ENCODE measurements at places on chromosomes 11 and 22.
A peak's percentile ranks its signal among the peaks of the same experiment; 100 is the strongest.

DNA sequence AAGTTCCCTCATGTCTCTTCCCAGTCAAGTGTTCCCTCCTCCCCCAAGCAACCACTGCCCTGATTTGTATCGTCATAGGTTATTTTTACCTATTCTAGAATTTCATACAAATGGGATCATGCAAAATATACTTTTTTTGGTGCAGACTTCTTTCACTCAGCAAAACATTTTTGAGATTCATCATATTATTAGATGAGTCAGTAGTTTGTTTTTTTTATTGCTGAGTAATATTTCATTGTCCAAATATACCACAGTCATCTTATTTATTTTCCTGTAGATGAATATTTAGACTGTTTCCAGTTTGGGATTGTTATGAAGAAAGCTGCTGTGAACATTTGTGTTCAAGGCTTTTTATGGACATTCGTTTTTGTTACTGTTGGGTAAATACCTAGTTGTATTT, 126.2 kb upstream of the SEZ6L start:
- DNase-seq: no peak

GRCh38 chr11:76787911-76788596, 4.9 kb downstream of the TSKU start:
- DNase-seq: peak; percentile 66

GRCh38 chr22:39654131-39654926, 83.8 kb downstream of the CACNA1I start:
- no peak for DNase-seq

DNA sequence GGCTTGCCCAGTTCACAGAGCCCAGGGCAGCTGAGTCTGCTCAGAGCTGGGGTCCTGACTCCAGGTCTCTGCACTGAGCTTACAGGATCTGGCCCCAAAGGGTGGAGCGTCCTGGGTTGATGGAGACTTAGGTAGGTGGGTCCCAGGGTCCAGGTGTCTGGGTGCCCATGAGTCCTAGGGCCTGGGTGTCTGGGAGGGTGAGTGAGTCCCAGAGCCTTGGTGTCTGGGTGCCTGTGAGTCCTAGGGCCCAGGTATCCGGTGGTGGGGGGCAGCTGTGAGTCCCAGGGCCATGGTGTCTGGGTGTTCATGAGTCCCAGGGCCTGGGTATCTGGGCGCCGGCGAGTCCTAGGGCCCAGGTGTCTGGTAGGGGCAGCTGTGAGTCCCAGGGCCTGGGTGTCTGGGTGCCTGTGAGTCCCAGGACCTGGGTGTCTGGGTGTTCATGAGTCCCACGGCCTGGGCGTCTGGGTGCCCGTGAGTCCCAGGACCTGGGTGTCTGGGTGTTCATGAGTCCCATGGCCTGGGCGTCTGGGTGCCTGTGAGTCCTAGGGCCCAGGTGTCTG, 1505.6 kb downstream of the BRD1 start:
- no peak for DNase-seq

- no peak for DNase-seq
Observed at GRCh38 chr11:120766318-120766717, 254.8 kb downstream of the GRIK4 start.

DNA sequence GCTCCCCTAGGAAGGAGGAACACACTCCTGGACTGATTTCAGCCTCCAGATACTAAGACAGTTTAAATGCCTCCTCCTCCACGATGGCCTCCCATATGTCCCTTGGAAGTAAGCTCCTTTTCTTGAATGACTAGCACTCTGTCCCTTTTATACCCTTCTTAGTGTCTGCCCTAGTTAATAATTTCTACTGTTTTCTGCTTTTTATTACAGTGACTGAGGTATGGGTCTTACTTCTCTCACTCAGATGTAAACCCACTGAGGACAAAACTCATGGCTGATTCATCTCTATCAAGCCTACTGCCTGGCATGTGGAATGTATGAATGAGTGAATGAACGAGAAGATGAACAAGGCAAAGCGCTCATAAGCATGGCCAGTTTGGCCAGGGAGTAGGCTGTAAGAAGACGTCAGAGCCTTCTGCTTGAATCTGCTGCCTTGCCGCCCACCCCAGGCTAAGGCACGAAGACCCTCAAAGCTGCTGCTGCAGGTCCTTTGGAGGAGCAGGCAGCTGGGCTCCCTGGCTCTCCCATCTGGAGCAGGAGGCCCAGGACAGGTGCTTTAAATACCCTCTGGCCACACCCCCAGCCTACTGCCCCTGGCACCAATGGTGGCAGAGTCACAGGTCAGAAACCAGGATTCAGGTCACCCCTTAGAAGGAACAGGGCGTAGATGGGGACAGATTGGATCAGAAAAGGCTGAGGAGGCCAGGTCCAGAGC, 8.2 kb upstream of the PGA3 start:
- no peak for DNase-seq

GRCh38 chr11:62534779-62535545, 11.6 kb downstream of the AHNAK start:
- DNase-seq: no peak

DNA sequence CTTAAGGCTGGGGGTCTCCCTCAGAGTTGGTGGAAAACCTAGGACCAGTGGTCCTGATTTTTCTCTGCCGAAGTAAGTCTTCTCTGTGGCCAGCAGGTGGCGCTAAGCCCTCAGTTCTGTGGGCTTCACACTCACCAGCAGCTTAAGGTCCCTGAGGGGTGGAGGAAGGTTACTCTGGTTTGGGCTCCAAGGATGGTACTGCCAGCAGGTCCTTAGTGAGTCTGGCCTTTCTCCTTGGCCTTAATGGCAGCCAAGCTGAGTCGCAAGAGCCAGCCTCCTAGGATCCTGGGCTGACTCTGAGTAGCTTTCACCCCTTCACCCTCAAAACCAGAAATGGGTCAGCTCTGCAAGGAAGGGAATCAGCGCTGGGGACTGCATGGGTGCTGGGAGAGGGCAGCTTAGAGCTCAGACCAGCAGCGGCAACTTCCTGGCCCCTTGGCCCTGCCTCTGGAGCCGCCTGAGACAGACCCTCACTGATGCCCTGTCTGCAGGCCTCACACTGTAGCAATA, 4.4 kb downstream of the KCNJ11 start:
- DNase-seq: peak; percentile 75

DNA sequence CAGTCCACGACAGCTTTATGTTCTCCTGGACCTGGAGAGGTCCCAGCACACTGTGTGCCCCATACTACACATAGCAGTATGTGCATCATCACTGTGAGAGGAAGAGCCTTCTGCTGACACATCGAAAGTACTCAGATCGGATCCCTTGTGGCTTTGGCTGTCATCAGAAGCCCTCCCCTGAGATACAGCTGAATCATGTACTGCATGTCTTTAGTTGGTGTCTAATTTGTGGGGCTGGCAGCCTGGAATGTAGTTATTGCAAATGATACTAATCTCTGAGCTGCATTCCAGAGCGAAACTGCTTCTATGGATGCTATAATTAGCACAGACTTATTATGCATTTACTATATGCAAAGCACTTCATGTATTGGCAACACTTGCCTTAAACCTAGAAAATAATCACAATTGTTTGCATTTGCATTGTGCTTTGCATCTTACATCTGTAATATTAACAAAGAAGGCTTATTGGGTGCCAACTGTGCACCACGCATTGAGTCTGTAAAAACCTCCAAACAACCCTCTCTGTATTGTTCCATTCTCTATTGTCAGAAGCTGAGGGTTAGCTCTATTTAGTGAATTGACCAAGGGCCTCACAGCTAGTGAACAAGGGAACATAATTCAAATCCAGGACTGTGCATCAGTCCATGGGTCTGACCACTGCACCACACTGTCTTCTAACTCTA, 89.2 kb upstream of the CRTAM start:
- DNase-seq: peak; percentile 88

- no peak for DNase-seq
Observed at GRCh38 chr22:38137876-38138687, 27.6 kb upstream of the BAIAP2L2 start.

GRCh38 chr11:77135069-77135468, 7.0 kb downstream of the MYO7A start:
- DNase-seq: no peak

DNA sequence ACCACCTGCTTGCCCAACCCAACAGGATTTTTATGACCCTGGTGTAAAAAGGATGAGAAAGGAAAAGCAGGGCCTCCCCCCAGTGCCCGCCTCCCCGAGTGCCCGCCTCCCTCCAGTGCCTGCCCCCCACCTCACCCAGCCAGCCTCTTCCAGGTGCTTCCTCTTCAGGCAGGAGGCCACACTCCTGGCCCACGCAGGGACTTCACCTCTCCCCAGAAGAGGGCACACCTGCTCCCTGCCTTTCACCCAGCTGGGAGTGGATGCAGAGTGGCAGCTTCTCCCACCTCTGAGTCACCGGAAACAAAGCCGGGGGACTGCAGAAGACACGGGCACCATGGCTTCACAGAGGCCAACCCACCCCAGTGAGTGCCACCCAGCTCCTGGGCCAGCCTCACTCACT, 16.1 kb downstream of the CPT1A start:
- DNase-seq: no peak

GRCh38 chr11:76803811-76804600, 20.9 kb downstream of the TSKU start:
- peak; percentile 81 for DNase-seq

- no peak for DNase-seq
Observed at GRCh38 chr11:94732617-94733281, 35.4 kb upstream of the AMOTL1 start.

DNA sequence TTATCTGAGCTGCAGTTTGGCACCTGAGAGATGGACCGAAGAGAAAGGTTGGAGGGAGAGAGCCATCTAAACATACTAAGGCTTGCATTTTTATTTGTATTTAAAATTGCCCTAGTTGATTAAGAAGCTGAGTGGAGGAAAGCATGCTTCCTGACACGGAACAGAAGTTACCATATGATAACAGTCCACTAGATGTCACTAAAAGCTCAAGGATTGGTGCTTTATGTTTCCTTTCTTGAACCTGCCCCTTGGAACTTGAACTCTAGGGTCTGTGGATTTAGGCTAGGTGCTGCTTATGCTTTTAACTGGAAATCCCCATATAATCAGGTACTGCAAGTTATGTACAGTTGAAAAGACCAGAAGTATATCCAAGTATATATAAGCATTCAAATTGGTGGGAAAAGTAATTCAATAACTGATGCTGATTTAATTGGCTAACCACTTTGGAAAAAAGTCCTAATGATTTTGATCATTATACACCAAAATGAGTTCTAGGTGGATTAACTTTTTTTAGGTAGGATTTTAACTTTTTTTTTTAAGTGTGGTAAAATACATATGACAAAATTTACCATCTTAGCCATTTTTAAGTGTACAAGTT, 9.5 kb downstream of the RBMXL2 start:
- peak; percentile 58 for DNase-seq

DNA sequence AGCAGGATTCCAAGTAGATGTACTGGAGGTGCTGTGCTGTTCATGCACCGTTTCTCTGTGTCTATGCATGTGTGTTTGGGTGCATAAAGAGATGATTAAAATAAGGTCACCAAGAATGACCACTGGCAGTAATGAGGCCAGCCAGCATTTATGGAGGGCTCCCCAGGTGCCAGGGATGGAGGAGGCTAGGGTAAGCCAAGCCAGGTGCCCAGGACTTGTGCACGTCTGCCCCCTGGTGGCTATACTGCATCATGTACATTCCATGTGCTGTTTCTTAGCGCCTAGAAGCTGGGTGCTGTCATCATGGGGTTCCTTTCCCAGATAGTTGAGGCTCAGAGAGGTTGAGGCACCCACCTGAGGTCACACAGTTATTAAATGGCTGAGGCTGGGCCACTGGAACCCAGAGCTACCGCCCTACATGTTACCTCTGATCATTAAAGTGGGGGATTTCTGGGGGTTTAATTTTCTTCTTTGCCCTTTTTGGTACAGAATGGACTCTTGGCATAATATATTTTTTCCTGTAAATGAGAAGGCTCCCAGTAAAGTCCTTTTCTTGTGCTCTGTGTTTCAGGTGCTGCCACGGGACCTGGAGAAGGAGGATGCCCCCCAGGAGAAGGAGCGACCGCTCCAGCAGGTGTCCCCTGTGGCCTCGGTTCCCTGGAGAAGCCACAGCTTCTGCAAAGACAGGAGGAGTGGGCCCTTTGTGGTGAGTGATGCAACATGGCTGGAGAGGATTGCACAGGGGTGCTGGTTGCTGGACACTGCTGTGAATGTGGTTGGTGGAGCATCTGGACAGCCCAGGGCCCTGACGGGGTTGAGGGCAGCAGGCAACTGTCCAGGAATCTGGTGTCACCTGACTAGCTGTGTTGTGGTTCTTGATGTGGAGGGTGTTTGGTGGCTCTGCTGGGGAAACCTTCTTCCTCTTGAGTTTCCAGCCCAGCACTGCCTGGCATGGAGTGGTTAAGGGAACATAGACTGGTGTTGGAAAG, 96.4 kb downstream of the KIAA1671 start:
- peak; percentile 86 for DNase-seq

GRCh38 chr11:38672445-38672844, 2074.4 kb upstream of the RAG2 start:
- no peak for DNase-seq

DNA sequence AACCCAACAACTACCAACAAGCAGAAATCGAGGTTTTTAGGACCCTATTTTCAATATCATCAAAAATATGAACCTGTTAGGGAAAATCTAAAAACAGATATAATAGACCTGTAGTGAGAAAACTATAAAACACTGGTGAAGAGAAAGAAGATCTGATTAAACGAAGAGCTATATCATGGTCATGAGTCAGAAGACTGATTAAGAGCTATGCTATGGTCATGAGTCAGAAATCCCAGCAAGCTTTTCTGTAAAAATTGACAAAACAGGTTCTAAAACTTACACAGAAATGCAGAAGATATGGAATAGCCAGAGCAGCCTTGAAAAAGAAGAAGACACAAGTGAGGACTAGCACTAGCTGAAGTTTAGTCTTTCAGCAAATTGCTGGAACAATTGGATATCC, 345.0 kb downstream of the TBC1D22A start:
- peak; percentile 70 for DNase-seq

DNA sequence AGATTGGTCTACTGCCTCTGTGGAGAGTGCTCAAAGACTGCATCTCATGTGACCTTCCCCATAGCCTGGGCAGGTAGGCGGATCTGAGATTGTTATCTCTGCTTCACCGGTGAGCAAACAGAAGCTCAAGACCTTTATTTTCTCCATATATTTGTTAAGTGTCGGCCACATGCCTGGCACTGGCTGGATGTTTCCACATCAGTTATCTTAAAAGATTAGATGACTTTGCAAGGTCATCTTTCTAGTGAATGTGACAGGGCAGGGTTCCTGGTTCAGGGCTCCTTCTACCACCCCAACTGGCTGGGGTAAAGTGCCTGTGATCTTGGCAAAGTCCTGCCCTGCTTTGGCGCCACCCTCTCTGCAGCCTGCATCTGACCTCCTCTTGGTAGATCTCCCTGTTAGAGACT, 125.0 kb downstream of the CCDC81 start:
- no peak for DNase-seq

GRCh38 chr11:829847-830294, 2.2 kb downstream of the CRACR2B start:
- DNase-seq: no peak

- DNase-seq: peak; percentile 11
Observed at GRCh38 chr11:83159902-83160865, 3.3 kb downstream of the PCF11 start.

- DNase-seq: no peak
Observed at GRCh38 chr11:94330789-94331188, 26.4 kb downstream of the IZUMO1R start.

DNA sequence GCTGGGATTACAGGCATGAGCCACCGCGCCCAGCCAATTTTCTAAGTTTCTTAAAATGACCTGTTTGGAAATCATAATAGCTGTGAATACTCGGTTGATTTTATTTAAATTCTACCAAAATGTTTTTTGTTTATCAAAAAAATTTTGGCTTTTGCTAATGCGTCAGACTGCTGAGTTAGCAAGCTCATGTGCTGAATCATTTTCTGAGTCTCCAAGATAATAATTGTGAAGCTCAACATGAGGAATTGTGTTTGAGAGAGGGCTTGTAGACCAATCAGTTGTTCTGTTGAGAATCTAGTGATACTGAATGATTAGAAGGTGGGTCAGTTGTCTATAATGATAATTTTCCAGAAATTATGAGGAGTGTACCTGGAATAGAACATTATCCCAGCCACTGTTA, 15.9 kb downstream of the RNF214 start:
- no peak for DNase-seq

Data from AG20443 (cell line).